HuH-7.5 (cell line): ENCODE measurements at places on chromosomes 4 and X.

DNA sequence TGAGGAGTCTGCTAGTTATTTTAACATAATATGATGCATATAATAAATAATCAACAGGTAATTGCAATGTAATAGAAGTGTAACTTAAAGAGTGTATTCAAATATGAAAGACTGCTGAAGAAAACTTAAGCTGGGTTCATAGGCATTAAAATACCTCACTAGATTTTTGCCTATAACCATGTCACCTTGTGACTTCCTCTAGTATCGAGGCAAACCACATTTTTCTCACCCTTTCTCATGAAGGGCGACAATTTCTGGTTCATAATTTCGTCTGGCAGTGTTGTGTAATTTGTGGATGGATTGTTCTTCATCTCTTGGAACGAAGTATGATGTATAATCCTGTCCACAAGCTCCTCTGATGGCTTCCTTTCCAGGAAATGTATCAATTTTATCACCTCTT, 16.0 kb downstream of the SULT1E1 start:
- no peak for DNase-seq

GRCh38 chr4:123631786-123632692, 235.4 kb downstream of the SPRY1 start:
- no peak for DNase-seq

- no peak for DNase-seq
Measured at GRCh38 chr4:56272003-56272402, 115.3 kb downstream of the AASDH start.

DNA sequence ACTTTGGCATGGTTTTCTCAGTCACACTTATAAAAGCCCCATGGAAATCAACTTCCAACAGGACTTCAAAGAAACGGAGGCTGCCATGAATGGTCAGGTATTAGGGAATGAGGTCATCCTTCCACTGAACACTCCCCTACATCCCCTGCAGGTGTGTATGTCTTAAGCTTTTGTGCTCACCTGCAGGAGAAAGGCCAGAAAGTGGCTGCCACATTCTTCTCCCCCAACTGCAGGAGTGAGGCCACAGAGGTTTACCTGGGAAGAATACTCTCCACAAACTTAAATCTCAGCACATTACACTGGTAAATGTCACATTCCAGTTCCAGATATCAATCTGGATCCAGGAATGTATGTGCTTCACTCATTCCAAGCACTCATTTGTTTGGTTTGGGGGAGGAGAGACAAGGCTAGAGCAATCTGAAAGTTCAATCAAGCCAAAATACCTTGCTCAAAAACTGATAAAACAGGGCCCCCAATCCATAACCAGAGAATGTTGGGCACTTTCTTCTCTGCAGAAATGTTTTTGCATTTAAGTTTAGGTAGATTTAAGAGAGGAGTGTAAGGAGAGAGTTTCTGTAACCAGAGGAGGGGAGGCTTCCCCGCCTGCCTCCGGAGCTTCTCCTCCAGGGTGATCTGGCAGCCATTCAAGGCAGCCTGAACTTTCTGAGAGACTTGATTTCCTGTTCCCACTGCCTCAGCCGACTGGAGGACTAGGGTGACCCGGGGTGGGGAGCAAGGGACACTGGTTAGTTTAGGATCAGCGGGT, 15.4 kb downstream of the FAM9C start:
- no peak for DNase-seq

DNA sequence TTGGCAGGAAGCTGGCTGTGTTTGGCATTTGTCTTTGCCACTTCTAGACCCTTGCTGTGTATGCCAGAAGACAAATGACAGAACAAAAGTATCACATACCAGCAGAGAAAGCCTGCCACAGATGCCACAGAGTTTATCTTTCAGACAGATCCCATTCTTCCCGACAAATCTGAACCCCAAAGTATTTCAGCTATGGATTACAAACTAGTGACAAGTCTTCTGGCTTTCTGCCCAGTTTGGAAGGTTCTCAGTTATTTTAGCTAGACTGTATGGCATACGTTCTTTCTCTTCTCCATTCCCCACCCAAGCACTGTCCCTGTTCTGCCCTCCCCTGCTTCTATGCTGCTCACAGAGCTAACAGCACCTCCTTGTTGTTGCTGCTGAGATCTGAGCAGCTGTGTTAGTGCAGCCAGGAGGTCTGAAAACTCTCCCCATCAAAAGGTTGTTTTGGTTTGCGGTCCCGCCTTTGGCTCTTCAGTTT, 236.7 kb downstream of the FRAS1 start:
- no peak for DNase-seq

DNA sequence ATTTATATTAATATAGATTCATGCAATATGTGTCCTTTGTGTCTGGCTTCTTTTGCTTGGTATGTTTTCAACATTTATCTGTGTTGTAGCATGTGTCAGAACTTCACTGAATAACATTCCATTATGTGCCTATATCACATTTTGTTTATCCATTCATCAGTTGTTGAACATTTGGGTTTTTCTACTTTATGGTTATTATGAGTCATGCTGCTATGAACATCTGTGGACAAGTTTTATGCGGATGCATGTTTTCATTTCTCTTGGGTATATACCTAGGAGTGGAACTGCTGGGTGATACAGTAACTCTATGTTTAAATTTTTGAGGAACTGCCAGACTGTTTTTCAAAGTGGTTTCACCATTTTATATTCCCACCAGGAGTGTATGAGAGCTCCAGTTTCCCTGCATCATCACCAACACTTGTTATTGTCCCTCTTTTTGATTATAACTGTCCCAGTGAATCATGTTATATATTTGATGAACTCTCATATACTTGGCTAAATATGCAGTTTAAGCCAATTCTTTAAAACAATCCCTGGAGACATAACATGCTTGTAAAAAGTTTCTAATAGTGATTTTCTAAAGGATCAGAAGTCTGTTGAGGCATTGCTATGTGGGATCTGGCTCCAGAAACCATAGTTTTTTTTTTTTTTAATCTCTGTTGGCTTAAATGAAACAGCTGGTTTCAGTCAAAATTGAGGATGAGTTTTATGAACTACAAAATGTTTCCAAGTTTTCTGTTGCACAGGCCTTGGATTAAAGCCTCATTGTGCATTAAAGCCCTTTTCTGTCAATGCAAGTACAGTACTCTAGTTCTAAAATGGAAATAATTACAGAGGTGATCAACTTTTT, 21.6 kb upstream of the REPS2 start:
- DNase-seq, result no peak

DNA sequence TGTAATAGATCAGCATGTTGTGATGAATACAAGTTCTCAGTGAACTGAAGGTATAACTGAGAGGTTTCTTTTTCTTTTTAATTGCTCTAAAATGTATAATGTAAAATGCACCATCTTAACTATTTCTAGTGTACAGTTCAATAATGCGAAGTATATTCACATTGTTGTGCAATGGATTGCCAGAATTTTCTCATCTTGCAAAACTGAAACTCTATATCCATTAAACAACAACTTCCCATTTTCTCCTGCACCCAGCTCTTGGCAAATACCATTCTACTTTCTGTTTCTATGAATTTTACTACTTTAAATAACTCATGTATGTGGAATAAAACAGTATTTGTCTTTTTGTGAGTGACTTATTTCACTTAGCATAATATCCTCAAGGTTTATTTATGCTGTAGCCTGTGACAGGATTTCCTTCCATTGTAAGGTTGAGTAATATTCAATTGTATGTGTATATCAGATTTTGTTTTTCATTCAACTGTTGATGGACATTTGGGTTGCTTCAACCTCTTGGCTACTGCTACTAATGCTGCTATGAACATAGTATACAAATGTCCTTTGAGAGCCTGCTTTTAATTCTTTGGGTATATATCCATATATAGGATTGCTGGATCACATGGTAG, 53.5 kb upstream of the NPFFR2 start:
- DNase-seq, result no peak

DNA sequence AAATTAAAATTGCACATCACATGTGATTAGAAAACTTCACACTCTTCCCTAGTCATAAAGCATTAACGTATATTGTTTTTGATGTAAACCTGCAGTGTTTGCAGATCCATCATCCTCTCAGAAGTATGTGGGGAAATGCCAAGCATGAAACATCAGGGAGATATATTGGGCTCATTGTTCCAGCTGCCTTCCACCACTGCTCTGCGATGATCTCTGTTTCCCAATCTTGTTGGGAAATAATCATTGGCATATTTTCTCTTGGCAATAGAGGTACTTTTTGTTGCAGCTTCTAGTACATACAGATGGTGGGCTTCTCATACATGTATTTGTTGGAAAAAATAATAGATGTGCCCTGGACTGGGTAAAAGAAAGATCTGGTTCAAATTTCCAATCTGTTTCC, 466.3 kb upstream of the HS3ST1 start:
- DNase-seq, result no peak

GRCh38 chr4:104989371-104989770, 157.3 kb upstream of the TET2 start:
- no peak for DNase-seq

GRCh38 chrX:75230296-75230695, 43.6 kb upstream of the UPRT start:
- no peak for DNase-seq

GRCh38 chr4:5826437-5827107, 66.3 kb downstream of the CRMP1 start:
- DNase-seq, result no peak

DNA sequence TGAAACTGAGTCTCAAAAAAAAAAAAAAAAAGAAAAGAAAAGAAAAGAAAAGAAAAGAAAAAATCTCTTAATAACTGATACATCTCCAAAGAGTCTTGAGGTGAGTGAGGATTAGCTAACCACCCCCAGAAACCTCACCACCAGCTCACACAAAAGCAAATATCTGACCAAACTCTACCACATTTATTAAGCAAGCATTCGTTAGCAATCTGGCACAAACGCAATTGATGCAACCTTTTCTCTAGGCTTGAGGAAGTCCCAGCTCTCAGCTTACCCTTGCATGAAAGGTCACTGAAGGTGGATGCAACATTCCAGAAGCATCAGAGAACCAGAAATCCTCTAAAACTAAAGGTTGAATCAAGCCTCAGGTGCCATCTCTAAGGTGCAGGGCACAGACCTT, 231.9 kb upstream of the BCOR start:
- DNase-seq, result no peak

- no peak for DNase-seq
Measured at GRCh38 chr4:159871141-159871540, 768.3 kb downstream of the RAPGEF2 start.

- DNase-seq, result no peak
Measured at GRCh38 chr4:97106161-97106560, 1037.1 kb downstream of the STPG2 start.

- DNase-seq, result no peak
Measured at GRCh38 chr4:125828346-125828745, 513.6 kb downstream of the FAT4 start.

- no peak for DNase-seq
Measured at GRCh38 chr4:65521666-65522065, 148.6 kb downstream of the EPHA5 start.

DNA sequence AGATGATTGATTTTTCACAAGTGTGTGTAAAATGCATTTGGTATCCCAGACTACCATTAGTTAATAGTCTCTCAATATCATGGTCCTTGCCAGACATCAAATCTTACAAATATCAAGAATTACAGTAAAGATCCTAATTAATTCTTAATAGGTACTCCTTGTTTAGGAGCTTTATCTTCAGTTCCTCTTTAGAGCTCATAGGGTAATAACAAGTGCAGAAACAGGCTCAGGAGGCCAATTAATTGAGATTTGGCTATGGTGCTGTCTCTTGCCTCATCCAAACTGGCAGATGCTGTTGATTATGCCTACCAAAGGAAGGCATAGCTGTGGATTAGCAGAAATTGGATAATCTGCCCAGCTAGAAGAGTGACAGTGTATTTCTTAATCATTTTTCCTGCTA, 6.9 kb downstream of the MTMR1 start:
- DNase-seq, result no peak
